ENCODE measurements at places on chromosomes 1 and 21. TPM values are rescaled to one million over a fixed set of nuclear protein-coding genes. Genes with fewer than 3 reads are reported as not detected.

DNA sequence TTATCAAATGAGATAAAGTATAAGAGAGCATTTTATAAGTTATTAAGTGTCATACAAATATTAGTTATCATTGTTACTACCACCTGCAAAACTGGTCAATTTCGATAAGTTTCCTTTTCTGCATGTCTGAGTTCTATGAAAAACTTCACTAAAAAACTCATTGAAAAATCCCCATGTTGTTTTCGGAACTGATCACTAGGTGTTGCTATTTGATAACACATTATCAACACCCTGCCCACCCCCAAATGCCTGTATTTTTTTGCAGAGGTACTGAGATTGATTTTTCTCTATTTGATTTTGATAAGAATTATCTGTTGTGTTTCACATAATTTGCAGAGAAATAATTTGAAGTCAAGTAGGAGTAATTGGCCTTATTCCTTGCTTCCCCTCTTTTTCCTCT lies 22.1 kb upstream of the DISP1 start:
- DNase-seq = no peak

DNA sequence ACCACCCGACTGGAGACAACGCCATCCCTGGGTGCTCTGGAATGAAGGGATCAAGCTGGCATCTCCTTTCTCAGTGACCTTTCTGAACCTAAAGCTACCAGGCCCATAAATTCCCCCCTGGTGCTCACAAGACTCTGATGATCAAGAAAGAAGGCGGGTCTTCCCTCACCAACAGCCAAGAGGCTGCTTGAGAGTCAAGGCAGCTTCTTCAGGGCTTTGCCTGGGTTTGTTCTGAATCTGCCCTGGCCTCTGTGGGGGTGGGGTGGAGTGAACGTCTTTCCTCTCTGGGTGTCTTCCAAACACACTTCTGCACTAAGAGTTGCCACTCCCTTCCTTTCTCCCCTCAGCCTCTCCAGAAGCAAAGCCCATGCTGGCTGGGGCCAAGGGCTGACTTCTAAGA lies 36.1 kb downstream of the CD247 start:
- no peak for DNase-seq

Gene ETNK2
- 22.0 TPM for total RNA-seq

DNA sequence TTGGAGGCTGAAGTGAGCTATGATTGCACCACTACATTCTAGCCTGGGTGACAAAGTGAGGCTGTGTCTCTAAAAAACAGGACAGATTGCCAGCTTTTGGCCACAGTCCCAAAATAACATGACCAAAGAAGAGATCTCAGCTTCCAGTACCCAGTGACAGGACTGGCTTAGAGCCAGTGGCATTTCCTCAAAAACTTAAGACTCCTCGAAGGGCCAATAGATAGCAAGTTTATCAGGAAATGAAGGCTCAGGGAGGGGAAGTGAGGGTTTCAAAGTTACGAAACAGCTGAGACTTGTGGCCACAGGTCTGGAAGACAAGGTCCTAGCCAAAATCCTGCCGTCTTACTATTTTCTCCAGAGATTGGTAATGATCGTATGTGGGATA lies 6.3 kb upstream of the TMEM39B start:
- DNase-seq = peak; percentile 59

- DNase-seq = no peak
These were observed 101.0 kb upstream of the GUCA2B start for GRCh38 chr1:42052072-42052699.

DNA sequence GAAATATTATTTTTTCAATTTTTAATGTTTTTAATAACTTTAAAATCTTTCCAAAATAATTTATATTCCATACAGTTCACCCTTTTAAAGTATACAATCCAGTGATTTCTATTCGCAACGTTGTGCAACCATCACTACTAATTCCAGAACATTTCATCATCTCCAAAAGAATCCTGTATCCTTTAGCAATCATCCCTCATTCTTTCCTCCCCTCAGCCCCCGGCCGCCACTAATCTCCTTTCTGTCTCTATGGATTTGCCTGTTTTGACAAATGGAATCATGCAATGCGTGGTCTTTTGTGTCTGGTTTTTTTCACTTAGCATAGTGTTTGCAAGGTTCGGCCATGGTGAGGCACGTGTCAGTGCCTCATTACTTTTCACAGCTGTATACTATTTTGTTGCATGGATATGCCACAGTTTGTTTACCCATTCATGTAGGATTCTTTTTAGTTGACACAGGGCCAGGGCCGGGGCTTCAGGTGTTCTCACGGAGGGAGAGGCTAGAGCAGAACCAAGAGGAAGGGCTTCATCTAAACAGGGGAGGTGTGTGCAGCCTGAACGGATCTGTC lies 40.6 kb upstream of the ZBTB40 start:
- peak; percentile 0 for DNase-seq

- no peak for DNase-seq
These were observed 1.3 kb downstream of the NTNG1 start for GRCh38 chr1:107142140-107142542.

Gene EVI5
- total RNA-seq = 19.8 TPM

DNA sequence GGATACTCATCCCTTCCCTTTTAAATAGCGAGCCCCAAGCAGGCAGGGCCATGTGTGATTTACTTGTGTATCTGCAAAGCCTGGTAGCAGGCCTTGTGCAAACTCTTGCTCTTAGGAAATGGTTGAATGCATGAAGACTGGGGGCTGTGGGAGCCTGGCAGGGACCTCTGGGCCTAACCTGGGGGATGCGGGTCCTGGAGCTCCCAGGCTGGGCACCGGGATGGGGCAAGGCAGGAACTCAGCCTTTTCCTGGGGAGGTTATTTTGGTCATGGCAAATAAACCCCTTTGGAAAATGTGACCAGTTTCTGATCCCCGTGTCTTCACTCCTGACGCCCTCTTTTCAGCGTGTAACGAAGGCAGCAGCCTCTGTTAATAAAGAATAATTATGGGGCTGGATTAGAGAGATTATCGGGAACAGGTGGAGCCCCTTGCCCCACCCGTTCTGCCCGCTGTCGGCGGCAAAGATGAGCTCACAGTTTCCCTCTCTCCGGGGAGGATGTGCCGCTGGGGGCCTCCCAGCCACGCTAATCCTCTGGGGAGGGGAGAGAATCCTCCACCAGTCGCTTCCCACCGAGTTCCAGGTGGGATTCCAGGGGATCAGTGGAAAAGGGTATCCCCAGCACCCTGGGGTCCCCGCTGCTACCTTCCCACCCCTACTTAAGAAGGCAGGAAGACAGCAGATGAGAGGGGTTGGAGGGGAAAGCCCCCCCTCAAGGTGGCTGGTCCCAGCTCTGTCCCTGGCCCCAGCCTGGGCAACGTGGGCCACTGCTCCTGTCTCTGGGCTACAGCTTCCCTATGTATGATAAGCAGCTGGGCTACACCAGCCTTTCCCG lies 69.7 kb upstream of the WNT4 start:
- peak; percentile 34 for DNase-seq

GRCh38 chr1:160454371-160455152 lies 54.2 kb downstream of the VANGL2 start:
- DNase-seq = no peak

GRCh38 chr1:16979475-16980327 lies 719 bp downstream of the MFAP2 start:
- no peak for DNase-seq

Gene FAM3B
- not detected for total RNA-seq

DNA sequence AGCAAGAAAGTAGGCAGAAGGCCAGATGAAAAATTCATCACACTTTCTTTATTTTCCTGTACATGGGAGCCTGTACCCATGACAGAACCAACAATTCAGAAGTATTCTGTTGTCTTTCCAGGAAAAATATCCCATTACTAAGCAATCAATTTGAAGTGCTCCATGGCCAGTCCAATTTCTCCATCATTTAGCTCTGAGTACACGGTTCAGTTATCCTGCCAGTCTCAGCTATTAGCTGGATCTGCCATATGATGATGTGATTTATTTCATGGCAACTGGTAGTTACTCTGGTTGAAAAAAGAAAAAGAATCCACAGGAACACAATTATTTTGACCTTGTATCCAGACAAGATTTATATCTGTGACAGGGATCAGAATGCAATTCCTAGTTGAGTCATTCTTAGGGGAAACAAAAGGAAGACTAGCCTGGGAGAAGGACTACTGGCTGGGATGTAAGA lies 70.6 kb upstream of the GORAB start:
- no peak for DNase-seq

DNA sequence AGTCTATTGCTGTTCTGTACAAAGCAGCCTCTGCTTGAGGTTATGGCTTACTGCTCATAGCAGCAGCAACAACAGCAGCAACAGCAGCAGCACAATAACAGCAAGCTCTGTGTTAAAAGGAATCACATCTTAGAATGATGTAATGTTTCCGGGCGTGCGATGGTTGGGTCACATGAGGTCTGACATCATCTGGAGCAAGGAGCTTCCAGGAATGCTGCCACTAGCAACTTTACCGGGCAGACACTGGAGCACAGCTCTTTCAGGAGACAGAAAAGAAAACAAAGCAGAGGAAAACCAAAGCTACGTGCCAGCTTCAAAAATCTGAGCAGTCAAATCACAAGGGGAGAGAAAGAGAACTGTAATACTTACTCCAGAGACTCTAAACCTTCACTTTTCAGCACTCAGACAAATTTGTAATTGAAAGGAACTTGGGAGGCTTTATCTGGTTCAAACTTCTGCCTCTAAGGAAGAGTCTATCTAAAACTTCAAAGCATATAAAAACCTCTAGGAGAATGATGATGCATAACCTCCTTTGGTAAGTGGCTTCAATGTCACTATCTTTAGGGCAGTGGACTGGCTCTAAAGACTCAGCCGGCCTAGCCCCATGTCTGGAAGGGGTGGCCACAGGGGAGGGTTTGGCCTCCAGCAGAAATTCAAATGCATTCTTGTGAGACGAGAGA lies 28.3 kb upstream of the RAB3GAP2 start:
- DNase-seq = peak; percentile 54

Gene FCRL6
- not detected for total RNA-seq

DNA sequence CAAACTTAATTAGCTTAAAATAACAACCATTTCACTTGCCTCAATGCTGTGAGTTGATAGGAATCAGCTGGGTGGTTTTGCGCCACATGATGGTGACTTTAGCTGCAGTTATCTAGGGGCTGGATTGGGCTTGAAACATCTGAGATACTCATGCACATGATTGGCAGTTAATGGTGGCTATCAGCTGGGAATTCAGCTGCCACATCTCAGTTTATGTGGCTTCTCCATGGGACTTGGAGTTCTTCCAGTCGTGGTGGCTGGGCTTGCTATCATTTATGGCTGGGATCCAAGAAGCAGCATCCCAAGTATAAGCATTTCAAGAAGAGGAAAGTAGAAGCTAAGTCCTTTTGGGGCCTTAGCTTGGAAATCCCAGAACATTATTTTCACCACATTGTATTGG lies 36.4 kb downstream of the PDC start:
- no peak for DNase-seq

GRCh38 chr1:980137-980571 lies 1.7 kb downstream of the PERM1 start:
- DNase-seq = no peak

Gene LEFTY1
- total RNA-seq = not detected

GRCh38 chr1:183003203-183003602 lies 20.0 kb upstream of the LAMC1 start:
- no peak for DNase-seq

- DNase-seq = no peak
These were observed 6.6 kb downstream of the KRTAP10-8 start for GRCh38 chr21:44618504-44618903.

GRCh38 chr1:117174851-117175250 lies 35.9 kb downstream of the VTCN1 start:
- DNase-seq = no peak

GRCh38 chr1:174800216-174800851 lies 199.4 kb upstream of the CACYBP start:
- DNase-seq = no peak

GRCh38 chr1:3016641-3017439 lies 4.4 kb upstream of the ACTRT2 start:
- DNase-seq = no peak

DNA sequence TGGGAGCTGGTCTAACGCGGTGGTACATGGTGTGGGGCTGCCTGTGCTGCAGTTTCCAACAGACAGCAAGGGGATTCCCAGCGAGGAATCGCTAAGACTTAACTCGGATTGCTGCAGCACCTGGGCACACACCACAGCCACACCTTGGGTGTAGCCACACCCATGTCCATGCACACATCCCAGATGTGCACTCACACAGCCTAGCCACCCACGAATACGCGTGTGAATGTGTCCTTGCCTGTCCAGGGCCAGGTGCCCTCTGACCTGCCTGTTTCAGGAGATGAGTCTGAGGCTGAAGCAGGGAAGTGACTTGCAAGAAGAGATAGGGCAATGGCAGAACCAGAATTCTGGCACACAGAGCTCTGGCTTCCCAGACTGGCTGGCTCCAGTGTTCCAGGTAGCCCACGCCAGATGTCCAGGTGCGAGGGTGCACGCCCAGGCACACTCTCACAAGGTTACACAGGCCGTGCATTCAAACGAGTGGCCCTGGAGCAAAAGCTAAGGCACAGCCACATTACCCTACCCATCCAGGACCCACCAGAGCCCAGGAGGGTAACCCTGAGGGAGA lies 272.7 kb downstream of the TRABD2B start:
- DNase-seq = no peak

DNA sequence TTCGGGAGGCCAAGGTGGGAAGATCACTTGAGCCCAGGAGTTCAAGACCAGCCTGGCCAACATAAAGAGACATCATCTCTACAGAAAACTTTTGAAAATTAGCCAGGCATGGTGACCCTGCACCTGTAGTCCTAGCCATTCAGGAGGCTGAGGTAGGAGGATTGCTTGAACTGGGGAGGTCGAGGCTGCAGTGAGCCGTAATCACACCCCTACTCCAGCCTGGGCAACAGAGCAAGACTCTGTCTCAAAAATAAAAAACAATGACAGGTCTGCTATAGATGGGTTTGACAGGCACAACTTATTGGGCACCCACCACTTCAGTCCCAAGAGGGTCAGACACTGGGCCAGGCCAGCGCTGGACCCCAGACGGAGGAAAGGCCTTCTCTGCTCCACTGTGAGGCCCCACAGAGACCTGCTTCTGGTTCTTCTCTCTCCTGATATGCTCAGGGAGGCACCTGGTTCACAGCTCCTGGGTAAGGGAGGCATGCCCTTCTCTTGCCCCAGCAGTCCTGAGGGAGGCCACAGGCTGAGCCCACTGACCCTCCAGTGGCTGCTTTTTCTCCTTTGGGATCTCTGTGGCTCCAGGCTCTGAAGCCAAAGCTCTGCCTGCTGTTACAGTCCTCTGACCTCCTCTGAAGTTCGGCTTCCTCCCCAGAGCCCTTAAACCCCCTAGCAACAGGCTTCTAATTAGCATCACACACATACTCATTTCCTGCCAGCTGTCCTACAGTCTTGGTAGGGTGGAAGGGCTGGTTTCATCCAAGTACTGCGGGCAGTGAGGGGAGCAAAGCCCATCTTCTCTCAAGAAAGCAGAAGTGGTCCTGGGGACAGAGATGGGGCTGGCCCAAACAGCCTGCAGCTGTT lies 14.4 kb downstream of the S100A16 start:
- no peak for DNase-seq

DNA sequence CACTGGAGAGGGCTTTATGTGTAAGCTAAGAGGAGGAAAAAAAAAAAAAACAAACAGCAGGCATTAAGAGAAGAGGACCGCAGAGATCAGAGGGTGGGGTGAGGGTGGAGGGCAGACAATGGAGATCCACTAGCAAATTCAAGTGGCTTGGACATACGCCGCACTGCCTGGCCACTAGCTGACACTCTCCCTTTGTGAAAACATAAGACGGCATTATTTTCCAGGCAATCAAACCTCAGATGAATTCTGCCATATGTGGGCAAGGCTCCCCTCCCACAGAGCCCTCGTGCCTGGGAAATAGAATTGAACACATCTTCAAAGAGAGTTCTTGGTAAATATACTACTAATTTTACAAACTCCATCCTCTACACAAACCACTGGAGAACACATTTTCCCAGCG lies 53.6 kb downstream of the ERG start:
- no peak for DNase-seq

Data from ascending aorta (tissue), 2 donors.